Myocyte (in vitro differentiated cells): ENCODE measurements at places on chromosomes 5 and 9. TPM values are rescaled to one million over a fixed set of nuclear protein-coding genes. Genes with fewer than 3 reads are reported as not detected.
A peak's percentile ranks its signal among the peaks of the same experiment; 100 is the strongest.

- DNase-seq: peak; percentile 45
These were observed 229.7 kb downstream of the MELK start for GRCh38 chr9:36802201-36802920.

DNA sequence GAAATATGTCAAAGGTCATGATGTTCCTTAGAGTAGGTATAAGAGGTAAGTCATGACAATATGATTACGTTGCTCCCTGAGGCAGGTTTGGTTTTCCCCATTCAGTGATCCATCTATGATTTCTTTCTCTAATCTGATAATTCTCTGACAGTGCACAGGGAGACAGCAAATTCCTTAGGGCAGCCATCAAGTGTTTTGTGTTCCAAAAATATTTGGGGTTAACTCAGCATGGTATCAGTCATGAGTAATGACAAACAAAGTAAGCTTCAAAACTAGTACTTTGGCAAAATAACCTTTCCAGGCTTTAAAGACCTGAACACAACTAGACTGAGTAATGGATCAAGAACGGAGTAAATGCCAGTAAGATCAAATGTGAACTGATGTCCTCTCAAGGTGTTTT lies 55.3 kb upstream of the SPATA31E1 start:
- DNase-seq: no peak

PCDHB14 gene
- 6.2 and 6.9 TPM in 2 replicates for total RNA-seq

DNA sequence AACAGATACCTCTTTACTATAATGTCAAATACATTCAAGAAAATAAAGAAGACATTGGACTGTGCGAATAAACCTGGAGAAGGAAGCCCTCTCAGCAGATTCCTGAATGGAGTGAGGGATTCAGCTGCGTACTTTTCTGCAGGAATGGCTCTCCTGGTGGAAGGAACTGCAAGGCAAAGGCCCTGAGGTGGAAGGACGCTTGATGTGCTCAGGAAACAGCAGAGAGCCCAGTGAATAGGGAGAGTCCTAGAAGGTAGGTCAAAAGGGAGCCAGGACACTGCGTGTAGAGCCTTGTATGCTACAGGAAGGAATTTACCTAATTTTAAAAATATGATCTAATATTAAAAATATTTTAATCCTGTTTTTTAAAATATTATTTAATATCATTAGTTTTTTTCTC lies 68.5 kb upstream of the TTC23L start:
- no peak for DNase-seq

DNA sequence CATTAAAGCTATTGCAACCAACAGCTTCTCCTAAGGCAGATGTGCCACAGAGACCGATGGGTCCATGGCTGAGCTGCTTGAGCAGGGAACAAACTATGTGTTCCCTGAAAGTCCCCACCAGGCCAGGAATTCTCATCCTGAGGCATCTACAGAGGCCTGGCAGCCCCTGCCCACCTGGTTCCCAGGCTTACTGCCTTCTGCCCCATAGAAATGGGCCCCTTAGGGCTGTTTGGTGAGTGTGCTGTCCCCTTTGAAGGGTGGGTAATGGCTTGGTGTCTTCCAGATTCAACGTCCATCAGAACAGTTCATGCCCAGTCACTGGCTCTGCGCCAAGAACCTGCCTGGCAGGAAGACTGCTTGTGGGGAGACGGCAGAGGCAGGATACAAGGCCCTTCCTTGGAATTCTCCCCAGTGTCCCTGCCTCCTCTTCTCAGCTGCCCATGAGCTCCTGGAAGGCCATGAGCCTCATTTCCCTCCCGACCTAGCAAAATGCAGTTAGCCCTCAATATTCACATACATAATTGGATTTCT lies 3.8 kb upstream of the COL27A1 start:
- no peak for DNase-seq

- DNase-seq: peak; percentile 15
These were observed 308.6 kb upstream of the EFNA5 start for GRCh38 chr5:107979291-107979690.

F12 gene
- total RNA-seq: 0.86 and 0.94 TPM in 2 replicates

- peak; percentile 72 for DNase-seq
These were observed 161.9 kb downstream of the TRIO start for GRCh38 chr5:14305045-14305444.

DNA sequence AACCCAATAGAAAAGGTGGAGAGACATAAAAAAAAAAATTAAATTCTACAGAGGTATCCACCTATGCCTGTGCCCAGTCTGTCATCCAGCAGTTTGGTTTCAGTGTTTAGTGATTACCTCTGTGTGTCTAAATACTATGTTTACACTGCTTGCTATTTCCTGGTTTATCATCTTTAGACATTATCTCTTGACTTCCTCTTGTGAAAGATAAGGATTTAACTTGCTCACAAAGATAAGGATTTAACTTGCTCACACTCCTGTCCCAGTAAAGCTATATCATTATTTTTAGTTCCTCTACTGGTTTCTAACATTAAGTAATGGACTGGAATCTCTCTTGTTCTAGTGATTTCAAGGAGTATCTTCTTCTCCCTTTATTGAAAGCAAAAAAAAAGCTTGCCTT lies 53.9 kb upstream of the ZFR start:
- DNase-seq: no peak

SH2D3C gene
- total RNA-seq: 0.16 and 0.36 TPM in 2 replicates

DNAJB5 gene
- total RNA-seq: 71.7 and 74.5 TPM in 2 replicates

DNA sequence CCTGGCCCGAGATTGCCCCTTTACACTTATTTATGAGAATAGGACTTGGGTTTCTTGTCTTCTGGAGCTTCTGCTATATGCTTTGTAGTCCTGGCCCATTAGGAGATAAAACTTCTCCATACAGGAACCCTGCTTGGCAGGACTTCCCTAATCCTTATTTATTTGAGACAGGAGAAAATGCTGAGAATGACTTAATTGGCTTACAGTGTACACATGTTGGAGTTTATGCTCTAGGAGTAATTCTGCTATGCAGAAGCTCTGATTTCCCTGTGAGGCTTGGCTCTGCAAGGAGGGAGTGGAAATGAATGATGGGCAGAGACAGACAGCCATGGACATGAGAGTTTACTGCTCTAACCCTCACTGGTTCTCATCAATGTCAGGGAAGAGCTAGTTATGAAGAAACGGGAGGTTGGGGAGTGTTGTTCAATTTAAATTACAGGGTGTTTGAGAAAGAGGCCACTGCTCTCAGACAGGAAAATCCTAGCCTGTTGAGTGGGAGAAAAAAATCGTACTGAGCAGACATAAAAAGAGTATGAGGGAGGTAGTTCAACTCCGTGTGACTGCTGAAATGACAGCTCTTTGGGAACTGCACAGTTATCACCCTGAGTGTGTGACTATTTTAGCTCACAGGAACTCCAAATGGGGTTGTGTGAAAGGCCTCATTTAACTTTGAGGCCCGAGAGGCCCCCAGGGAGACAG lies 37.5 kb downstream of the ACTBL2 start:
- no peak for DNase-seq

ANGPTL2 gene
- 68.3 and 80.6 TPM in 2 replicates for total RNA-seq

- peak; percentile 91 for DNase-seq
These were observed 2.6 kb downstream of the GLIS3 start for GRCh38 chr9:4297151-4297785.

GRCh38 chr5:151048526-151048925 lies 28.1 kb downstream of the GPX3 start:
- DNase-seq: no peak

DNA sequence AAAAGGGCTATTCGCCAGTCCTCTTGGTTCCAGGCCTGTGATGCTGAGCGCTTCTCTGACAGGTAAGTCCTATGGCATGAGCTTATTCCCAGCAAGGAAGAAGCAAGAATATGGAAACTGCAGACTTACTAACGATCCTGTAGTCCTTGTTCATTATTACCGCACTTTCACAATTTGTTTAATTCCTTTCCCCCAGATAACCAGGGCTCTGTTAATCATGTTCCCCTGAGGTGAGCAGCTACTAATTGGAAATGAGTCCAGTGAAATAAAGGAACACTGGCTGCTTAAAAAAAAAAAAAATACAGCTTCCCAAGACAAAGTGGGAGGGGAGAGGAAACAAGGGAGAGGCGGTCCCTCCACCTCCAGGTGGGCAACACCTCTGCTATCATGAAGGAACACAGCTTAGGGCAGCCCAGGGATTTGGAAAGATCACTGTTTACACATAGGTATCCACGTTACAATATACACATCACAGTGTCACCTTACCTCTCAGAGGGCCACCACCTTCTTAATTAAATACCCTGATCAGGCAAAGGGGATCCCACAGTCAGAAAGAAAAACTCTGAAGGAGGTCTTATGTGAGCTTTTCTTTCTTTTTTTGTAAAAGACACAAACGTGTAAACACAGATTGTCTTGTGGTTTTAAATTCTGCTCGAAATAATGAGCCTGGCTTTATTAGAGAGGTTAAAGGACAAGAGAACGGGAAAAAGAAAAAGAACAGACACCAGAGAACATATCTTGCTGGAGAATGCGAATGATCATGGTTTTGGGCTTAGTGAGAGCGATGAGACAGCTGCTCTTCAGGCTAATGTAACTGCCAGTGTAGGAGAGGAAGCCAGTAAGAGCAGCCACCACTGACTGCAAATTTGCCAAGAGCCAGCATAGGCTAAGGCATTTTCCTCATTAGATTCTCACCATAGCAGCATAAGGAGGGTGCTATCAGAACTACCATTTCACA lies 258.6 kb downstream of the CRB2 start:
- peak; percentile 28 for DNase-seq

- DNase-seq: no peak
These were observed 195.5 kb upstream of the CLINT1 start for GRCh38 chr5:158054223-158055110.

PHF24 gene
- total RNA-seq: not detected in 2 replicates

DNA sequence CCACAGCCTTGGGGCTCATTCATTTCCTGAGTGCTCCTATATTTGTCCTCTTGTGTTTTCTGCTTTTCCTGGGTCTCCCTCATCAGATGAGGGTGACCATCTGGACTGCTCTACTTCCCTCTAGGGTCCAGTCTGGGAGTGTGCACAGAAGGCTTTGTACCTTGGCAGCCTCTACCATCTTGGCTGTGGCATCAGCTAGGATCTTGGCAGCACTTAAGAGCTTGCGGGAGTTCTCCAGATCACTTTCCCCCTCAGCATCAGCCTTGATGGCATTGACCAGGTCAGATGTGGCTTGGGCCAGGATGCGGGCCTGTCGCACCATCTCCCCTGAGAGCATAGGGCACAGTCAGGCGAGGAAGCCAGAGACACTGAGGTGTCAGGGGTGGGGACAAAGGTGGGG lies 15.8 kb downstream of the TLN1 start:
- DNase-seq: no peak

GRCh38 chr5:59193616-59194319 lies 610.9 kb downstream of the RAB3C start:
- peak; percentile 82 for DNase-seq

EQTN gene
- not detected in 2 replicates for total RNA-seq

GRCh38 chr5:7751874-7752273 lies 99.1 kb downstream of the CFAP90 start:
- DNase-seq: no peak

CYSRT1 gene
- 1.4 and 2.0 TPM in 2 replicates for total RNA-seq
